ENCODE measurements at places on chromosomes 12 and 14.

- DNase-seq, result no peak
Observed at GRCh38 chr14:28570391-28570790, 196.2 kb upstream of the FOXG1 start.

DNA sequence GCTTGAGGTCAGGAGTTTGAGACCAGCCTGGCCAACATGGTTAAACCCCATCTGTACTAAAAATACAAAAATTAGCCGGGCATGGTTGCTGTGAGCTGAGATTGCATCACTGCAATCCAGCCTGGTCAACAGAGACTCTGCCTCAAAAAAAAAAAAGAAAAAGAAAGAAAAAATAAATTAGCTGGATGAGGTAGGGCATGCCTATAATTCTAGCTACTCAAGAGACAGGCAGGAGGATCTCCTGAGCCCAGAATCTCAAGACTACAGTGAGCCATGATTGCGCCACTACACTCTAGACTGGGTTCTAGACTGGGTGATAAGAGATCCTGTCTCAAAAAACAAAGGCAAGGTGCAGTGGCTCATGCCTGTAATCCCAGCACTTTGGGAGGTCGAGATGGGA lies 16.9 kb downstream of the PPP4R3A start:
- DNase-seq, result no peak

DNA sequence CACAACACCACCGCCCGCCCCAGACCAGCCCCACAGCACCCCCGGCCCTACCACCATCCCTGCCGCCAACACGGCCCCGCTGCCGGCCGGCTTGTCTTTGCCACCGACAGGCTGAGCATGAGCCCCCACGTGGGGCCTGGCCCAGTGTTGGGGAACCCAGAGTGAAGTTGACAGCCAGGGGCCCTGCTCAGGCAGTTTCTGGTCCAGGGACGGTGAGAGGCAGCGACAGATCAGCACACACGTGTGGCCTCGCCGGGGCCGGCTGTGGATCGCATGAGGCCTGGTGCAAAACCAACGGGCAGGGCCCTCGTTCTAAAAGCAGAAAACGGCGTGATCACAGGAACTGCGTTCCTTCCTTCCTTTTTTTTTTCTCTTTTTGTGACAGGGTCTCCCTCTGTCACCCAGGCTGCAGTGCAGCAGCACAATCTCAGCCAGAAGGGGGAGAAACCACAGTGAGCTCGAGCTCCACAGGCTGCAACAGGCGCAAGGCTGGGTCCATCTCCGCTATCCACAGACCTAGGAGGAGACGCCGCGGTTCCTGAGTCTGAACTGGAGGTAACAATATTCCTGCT lies 50.5 kb upstream of the FBRSL1 start:
- no peak for DNase-seq

DNA sequence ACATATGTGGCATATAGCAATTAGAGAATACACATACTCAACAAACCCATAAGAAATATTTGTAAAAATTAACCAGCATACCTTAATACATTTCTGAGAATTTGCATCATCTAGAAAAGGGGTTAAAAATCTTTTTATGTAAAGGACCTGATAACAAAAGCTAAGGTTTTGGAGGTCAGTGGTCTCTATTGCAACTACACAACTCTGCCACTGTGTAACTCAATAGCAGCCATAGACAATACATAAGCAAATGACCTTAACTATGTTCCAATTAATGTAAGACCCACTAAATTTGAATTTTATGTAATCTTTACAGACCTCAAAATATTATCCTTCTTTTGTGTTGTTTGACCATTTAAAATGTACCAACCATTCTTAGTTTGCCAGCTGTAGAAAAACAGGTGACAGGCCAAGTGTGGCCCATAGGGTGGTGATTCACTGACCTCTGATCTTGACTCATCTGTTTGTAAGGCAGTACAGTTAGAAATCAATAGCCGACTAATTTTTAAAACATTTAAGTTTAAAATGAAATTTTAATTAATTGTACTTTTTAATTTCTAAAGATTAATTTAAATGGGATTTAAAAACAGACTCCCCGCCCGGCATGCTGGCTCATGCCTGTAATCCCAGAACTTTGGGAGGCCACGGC lies 7.4 kb upstream of the EPS8 start:
- no peak for DNase-seq

- DNase-seq, result no peak
Observed at GRCh38 chr12:46556819-46557524, 184.4 kb upstream of the SLC38A2 start.
